Stimulated activated CD4-positive, alpha-beta T cell treated with anti-CD3 and anti-CD28 coated beads, Interleukin-15, amount 100 ng/mL, for 1 hour (primary cell): ENCODE measurements at places on chromosomes 12 and 14.

GRCh38 chr14:50060871-50061663, 55.3 kb downstream of the VCPKMT start:
- no peak for DNase-seq

DNA sequence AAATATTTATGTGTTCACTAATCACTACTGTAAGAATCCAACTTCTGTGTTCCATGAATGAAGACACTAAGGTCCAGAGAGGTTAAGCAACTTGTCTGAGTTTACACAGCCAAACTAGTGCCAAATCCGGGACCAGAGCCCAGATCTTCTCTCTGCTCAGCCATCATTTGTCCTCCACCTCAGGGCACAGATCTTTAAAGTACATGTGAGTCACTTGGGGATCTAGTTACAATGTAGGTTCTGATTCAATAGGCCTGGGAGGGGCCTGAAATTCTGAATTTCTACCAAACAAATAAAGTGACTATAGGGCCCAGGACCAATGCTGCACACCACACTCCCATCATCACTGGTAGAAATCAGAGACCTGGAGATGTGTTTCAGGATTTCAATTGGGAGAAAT, 162.9 kb downstream of the GXYLT1 start:
- no peak for DNase-seq

- DNase-seq, result no peak
These were observed 178.1 kb downstream of the ETNK1 start for GRCh38 chr12:22802883-22803630.

- DNase-seq, result no peak
These were observed 645 bp downstream of the KITLG start for GRCh38 chr12:88579601-88580050.

- DNase-seq, result no peak
These were observed 87.3 kb downstream of the C2CD5 start for GRCh38 chr12:22457085-22457484.

- no peak for DNase-seq
These were observed 90.2 kb downstream of the ACTN1 start for GRCh38 chr14:68888883-68889282.

DNA sequence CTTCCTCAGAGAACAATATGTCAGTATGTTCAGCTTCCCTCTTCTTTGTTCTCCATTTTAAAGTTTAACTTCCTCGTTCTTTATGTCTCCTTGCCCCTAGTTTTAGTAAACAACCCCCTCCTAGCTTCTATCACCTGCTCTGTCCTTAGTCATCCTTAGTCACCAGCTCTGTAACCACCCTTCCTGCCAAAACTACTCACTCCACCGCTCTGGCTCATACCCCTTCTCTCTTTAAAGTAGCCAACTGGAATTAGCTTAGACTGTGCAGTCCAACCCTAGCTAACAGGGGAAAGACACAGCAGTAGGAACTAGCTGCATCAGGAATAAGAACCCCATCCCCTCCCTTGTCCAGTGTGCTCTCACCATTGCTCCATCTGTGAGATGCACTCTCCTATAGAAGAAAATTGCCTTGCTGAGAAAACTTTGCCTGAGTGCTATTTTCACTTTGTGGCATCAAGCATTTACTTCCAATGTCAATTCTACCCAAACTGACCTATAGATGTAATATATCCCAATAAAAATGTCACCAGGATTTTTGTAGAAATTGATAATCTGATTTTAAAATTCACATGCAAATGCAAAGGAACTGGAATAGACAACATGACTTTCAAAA, 603.2 kb downstream of the C12orf50 start:
- DNase-seq, result no peak

DNA sequence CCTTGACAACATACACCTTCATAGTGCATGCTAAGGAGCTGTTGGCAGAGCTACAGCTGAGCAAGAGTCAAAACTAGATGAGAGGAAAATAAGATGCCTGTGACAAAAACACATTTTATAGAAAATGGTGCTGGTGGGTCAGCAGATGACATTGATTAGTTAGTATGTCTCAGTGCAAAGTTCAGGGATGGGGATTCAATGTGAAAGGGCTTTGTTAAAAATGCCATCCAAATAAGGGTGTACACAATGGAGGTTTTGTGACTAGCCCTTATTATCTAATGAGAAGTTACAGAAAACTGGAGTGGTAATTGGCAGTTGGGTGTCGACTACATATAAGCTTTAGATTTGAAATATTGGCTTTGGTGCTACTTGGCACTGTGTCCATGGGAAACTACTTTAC, 169.0 kb downstream of the MON2 start:
- no peak for DNase-seq

DNA sequence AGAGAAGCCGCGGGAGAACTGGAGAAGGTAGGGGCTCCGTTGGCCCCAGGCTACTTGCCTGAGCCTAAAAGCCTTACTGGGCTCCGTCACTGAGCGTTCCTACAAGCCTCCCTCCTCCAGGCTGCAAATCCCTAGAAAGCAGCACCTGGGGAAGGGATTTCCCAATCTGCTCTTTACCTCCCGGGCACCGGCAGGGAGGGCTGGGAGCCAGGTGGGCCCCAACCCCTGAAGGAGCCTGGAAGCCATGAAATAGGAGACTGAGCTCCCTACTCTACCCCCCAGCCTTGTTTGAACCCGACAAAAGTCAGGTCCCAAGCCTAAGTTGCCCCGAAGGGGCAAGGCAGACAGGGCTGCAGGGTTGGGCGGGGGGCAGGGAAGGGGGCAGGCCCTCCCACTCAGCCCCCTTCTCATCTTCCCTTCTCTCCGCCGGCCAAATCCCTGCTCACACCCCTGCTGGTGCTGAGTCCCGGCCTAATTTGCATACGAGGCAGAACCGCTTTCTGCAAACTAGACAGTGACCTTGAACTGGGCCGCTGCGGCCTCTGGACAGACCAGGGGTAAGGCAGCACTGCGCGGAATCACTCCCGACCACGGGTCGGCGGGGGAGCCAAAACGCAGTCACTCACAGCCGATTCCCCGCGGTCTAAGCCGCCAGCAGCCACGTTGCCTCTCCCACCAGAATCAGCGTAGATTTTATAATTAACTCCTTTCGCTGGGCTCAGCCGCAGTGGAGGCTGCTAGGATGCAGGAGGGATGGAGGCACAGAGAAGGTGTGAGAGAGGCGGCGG, 3.7 kb upstream of the HOXC12 start:
- DNase-seq, result no peak

- no peak for DNase-seq
These were observed 378.0 kb downstream of the FOXG1 start for GRCh38 chr14:29144621-29145020.

DNA sequence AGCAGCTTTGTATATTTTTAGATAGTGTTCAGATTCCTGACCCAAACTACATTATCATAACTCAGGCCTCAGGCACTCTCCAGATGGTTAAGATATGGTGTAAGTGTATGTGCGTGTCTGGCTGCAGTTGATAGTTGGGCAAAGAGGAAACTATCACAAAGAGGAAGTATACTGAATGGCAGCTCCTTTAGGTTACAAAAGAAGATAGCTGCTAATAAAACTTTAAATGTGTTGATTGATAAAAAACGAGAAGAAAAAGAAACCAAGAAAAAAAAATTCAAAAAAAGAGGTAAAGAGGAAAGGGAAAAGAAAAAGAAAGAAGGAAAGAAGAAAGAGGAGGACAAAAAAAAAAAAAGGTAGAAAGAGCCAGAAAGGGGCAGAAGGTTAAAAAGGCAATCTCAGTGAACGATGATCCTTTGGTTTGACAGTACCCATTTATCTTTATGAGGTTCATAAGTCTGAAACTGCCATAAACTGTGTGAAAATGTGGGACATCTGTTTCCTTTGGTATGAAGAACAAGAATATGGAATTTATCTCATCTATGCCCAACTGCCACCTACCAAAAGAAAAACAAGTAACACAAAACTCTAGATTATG, 42.2 kb downstream of the TAOK3 start:
- no peak for DNase-seq

DNA sequence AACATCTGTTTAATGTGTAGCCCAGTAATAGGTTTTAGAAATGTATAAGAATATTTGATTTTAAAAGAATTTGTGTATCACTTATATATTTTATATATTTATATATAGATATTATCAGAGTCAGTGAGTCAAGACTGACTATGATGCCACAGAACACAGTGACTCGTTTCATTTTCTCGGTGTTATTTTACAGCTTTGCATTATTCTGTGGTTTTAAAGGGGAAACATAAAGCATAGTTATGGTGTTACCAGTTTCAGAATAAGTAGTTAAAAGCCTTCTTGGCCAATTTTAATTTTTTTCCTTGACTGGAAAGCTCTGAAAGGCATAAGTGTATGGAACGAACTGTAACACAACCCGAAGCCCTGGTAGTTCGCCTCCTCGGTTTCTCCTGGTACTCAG, 91.0 kb downstream of the GRIP1 start:
- DNase-seq, result no peak

DNA sequence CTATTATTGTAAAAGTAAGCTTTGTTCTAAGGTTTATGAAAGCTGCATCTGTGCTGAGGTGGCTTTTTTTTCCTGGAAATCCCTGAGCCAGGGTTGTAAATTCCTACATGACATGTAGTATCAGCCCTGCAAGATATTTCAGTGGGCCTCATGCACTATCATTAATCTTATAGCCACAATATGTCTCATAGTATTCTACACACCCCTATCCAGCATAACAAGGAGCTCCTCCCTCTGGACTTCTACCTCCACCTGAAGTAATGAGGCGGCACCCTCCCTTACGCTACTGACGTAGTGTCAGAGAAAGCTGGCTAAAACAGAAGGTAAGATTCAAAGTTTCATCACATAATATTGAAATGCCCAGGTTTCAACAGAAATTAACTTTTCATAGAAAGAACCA, 35.5 kb downstream of the SLC5A8 start:
- no peak for DNase-seq

- DNase-seq, result no peak
These were observed 3.8 kb upstream of the ASIC1 start for GRCh38 chr12:50053583-50053982.

- no peak for DNase-seq
These were observed 299.4 kb upstream of the NOVA1 start for GRCh38 chr14:26897196-26897595.

DNA sequence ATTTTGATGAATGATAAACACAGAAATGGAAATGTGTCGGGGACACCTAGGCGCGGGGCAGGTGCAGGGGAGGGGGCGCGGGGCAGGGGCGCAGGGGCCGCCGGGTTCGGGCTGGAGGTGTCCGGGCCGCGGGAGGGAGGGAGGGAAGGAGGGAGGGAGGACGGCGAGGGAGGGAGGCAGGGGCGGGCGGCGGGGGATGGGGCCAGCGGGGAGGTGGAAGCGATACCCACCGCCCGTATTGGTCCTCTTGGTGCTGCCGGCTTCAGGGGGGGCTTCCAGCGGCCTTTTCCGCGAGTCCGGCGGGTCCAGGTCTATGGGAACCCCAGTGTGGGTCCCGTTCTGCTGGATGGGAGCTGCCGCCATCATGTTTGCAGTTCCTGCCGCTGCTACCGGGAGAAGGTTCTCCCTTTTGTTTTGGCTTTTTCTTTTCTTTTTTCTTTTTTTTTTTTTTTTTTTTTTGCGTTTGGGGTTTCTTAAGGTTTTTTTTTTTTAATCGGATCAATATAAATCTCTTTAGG, 703 bp downstream of the NOVA1 start:
- DNase-seq, result no peak

DNA sequence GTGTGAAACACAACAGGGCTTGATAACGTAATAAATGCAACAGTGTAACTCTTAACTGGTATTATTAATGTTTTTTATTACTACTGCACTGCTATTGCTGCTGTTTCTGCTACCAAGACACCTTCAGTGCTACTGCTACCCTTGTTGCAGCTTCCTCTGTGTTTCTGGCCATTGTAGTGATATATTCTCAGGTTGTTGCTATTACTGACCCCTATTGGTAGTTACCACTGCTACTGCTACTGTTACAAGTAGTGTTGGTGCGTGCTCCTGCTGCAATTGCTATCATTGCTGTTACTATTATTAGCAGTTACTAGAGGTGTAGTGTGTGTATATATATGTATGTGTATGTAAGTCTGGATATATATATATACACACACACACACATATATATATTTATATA, 87.2 kb upstream of the PTPRB start:
- no peak for DNase-seq

DNA sequence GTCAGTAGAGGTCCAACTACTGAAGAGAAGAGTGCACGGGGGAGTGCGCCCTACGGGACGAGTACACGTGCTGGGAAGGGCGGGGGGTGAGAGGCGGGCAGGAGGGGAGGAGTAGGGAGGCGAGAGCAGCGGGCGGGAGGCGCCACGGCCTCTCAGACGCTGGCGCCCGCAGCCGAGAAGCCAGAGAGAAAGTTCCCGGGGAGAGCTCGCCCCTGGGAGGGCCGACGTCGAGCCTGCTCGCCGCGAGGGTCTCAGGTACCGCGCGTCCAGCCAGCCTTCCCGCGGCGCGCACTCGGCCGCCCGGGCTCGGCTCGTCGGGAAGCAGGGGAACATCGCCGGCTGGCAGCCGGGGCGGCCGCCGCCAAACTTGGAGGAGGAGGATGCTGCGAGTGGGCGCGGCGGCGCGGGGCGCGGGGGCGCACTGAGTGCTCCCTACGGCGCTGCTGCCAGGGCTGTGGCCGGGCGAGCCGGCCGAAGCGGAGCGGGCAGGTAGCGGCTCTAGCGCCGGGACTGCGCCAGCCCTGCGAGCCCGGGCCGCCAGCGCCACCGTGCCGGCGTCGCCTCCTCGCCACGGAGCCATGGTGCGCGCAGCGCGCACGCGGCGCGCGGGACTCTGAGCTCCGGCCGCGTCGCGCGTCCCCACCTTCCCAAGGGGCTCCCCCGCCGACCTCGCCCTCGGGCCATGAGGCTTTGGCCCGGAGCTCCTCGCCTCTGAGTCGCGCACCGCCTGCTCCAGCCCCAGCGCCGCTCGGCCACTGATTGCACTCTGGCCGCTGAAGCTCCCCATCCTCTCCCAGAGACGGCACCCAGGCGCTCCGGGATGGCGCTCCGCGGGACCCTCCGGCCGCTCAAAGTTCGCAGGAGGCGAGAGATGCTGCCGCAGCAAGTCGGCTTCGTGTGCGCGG, at the start of gene SLC24A4:
SLC24A4 (plus strand) TSS at position 155 of the 905 bp plus-strand sequence; CDS start at position 821, 666 bp downstream.
- no peak for DNase-seq

- DNase-seq, result no peak
These were observed 84.8 kb downstream of the DPF3 start for GRCh38 chr14:72809063-72809462.

DNA sequence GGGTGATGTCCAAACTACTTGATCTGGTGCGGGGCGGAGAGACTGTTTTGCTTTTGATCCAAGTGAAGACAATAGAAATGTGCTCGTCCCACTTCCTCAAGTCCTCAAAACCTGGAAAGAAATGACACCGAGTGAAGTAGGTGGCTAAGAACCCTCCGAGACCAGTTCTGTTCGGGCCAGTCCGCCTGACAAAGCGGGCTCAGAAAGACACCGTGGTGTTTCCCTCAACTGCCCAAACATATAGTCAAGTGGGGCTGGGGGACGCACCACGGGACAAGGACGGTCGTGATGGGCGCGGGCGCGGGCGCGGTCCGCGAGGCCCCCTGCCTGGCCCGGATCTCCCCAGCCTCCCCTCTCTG, 1.6 kb downstream of the PHLDA1 start:
- DNase-seq, result no peak

DNA sequence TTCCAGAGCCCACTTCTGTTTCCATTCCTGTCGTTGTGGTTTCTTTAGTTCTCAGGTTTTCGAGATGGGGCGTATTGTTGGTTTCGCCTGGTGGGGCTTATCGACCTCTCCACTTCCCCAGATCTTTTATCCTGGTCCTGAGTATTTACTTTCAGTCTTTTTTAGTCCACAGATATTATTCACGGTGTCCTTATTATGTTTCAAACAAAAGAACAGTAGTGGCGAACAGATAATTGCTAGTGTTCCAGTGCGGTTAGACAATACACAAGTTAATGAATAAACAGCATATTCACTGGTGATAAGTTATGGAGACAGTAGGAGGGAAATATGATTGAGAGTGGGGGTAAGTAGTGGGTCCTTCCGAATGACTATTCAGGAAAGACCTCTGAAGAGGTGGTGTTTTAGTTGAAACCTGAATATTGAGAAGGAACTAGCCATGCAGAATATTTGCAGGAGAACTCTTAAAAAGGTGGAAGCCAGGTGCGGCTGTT, 668 bp downstream of the TMEM260 start:
- DNase-seq, result no peak
